LHCN-M2 (cell line): ENCODE measurements at places on chromosomes 16 and 17.
A peak's percentile ranks its signal among the peaks of the same experiment; 100 is the strongest.

- DNase-seq = no peak
These were observed 5.6 kb downstream of the CORO6 start for GRCh38 chr17:29617125-29617480.

- DNase-seq = no peak
These were observed 48.2 kb upstream of the CDC42EP4 start for GRCh38 chr17:73359987-73360410.

GRCh38 chr16:64292161-64292560 lies 829.7 kb downstream of the CDH11 start:
- no peak for DNase-seq

- DNase-seq = no peak
These were observed 56.0 kb downstream of the IQCK start for GRCh38 chr16:19774024-19774423.

DNA sequence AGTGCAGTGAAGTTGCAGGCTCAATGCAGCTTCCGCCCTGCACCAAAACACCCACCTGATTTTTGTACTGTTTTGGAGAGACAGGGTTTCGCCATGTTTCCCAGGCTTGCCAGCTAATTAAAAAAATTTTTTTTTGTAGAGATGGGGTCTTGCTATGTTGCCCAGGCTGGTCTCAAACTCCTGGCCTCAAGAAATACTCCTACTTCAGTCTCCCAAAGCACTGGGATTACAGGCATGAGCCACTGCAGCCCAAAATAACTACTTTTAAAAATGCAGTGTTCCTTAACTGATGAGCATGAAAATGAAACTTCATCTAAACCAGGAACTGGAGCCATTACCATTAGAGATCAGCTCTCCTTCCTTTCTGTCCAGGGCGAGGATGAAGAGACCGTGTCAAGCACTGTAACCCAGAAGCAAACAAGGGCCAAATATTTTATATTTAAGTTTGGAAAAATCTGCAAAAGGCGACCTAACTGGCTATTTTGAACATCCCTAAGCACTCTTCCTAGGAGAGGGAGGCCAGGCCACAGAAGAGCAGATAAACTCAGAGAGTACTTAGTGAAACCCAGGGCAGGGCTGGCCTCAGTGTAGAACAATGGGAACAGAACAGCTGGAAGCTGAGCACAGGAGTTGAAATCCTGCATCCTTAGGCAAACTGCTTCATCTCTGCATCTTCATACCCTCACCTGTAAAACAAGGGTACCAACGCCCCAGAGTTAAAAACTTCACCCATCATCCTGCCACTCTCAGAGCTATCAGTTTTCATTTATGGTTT lies 24.0 kb downstream of the CREBBP start:
- DNase-seq = no peak

GRCh38 chr16:48734220-48734619 lies 124.2 kb upstream of the N4BP1 start:
- DNase-seq = no peak

GRCh38 chr16:22077700-22078313 lies 14.5 kb upstream of the VWA3A start:
- peak; percentile 58 for DNase-seq
